ENCODE measurements at places on chromosomes 6 and 20.

DNA sequence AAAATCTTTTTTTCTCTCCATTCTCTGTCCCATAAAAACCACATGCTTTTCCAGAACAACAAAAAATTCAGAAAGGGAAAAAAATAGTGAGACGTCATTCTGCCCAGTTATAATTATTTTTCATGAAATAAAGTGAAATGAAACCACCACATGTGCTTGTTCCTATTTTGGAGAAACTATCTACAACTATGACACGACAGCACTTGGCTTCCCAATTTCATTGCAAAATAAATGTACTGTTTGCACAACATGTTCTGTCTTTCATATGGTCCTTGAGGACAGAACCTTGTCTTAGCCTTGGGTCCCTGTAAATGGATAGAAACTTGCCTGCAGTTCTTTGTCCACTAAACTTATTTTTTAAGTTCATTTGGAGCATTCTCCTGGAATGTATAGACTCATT, 5.6 kb upstream of the MAN1A1 start:
- DNase-seq, result no peak

DNA sequence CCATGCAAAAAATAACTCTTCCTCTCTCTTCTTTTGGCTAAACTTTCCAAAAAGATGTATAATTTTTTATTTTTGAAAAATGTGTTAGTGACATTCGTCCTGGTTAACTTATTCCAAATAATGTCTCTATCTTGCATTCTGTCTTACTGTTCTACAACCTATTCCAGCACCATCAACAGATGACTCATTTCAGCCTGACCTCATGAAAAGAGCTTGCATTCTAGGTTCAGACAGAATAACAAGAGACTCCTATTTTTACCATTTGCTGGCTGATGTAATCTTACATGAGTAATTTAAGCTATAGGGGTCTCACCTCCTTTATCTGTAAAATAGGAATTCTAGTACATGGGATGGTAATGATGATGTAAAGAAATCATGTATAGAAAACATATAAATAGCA, 109.0 kb downstream of the FUT9 start:
- no peak for DNase-seq

GRCh38 chr6:67630146-67630545, 1004.9 kb upstream of the ADGRB3 start:
- no peak for DNase-seq

DNA sequence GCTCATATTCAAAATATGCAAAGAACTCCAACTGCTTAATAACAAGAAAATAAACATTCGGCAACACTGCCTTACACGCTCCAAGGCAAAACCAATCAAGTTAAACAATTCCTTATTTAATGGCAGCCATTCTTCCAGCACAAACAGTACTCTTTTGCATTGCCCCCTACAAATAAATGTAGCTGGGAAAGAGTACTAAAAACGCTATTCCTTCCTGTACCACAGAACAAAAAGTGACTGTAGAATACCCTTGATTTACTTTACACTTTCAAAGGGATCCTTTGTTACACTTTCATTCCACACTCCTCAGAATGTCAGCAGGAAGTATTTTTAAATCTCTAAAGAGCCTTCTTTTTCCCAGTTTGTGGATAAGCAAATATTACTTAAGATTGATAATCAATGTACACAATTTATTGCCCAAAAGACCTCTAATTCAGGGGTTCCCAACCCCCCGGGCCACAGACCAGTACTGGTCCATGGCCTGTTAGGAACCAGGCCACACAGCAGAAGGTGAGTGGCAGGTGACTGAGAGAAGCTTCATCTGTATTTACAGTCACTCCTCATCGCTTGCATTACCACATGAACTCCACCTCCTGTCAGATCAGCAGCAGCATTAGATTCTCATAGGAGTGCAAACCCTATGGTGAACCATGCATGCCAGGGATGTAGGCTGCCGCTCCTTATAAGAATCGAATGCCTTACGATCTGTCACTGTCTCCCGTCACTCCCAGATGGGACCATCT, 51.6 kb downstream of the MBOAT1 start:
- DNase-seq, result no peak

DNA sequence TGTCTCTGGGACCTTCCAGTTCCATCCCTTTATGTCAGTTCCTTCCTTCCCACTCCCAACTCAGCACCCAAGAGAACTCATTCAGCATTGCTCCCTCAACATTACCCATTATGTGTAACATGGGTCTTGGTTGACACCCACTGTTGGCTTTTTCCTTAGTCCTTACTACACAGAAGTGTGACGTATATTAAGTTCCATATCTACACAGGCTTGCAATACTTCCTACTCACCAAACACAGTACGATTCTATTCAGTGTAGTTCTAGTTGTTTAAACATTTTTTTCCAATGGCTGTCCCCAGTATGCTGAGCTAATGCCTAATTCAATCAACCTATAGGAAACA, 37.7 kb downstream of the ARHGAP18 start:
- DNase-seq, result no peak

DNA sequence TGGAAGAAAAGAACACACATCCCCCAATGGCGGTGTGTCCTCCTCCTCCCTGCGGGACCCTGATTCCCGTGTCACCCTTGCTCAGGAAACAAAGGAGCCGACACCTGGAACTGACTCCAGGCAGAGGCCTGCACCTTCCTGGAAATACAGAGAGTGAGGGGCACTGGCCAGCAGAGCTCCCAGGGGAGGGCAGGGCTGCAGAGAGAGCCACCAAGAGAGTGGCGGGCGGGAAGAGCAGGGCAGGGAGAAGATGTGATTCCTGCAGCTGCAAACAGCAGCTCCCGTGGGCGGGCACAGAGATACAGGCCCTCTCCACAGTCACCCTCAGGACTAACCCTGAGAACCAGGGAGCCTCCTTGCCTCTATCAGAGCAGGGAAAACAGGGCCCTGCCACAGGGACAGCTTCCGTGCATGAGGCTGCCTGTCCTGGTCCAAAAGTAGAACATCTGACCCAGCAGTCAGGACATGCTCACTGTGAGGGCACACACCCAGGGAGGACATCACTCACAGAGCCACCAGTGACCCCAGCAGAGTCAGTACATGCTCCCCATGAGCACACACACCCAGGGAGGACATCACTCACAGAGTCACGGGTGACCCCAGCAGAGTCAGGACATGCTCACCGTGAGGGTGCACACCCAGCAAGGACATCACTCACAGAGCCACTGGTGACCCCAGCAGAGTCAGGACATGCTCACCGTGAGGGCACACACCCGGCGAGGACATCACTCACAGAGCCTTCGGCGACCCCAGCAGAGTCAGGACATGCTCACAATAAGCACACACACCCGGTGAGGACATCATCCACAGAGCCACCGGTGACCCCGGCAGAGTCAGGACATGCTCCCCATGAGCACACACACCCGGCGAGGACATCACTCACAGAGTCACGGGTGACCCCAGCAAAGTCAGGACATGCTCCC, 193.1 kb downstream of the DLL1 start:
- no peak for DNase-seq

GRCh38 chr6:36335465-36336207, 1.1 kb downstream of the BNIP5 start:
- no peak for DNase-seq
